ENCODE measurements at places on chromosomes 3 and 15.

DNA sequence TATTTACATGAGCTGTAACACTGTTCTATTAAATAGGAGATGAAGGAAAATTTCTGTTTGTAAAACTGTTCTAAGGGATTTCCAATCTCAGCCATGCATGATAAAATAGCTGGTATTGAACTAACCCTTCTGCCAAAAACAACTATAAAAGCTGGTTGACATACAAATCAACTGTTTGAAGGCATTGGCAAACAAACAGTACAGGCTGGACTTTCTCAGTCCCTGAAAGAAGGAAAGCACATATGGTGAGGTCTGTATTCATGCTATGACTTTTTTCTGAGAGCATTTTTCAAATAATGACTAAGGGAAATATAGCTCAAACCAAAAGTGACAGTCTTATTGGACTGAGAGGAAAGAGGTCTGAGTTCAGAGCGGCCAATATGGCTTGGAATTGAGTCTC lies 117.0 kb upstream of the CCDC54 start:
- no peak for DNase-seq

- DNase-seq, result no peak
These were observed 40.3 kb upstream of the TSC22D2 start for GRCh38 chr3:150367757-150368156.

GRCh38 chr15:85562824-85563223 lies 182.4 kb downstream of the AKAP13 start:
- no peak for DNase-seq

DNA sequence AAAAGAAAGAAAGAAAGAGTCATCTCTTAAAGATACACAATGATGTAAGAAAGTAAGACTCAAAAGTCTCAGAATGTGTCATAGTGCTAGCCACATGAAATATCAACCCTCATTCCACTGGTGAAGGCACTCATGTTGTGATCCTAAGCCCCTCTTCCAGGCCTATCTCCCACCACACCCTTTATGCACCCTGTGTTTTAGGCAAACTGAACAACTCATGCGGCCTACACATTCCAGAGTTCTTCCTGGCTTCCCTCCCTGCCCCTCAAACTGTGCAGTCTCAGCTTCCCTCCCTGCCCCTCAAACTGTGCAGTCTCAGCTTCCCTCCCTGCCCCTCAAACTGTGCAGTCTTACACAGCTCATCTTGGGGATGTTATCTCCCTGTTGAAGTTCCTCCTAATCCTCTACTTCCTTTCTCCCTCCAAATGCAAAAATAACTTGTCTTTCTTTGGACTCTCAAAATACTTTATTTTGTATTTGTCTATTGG lies 69.0 kb upstream of the FNDC3B start:
- DNase-seq, result peak; percentile 67

GRCh38 chr3:175356899-175357324 lies 497.8 kb downstream of the NAALADL2 start:
- peak; percentile 49 for DNase-seq

Measured in iris pigment epithelial cell (primary cell).